RPMI7951 (cell line): ENCODE measurements at places on chromosomes 6 and 20.
A peak's percentile ranks its signal among the peaks of the same experiment; 100 is the strongest.

DNA sequence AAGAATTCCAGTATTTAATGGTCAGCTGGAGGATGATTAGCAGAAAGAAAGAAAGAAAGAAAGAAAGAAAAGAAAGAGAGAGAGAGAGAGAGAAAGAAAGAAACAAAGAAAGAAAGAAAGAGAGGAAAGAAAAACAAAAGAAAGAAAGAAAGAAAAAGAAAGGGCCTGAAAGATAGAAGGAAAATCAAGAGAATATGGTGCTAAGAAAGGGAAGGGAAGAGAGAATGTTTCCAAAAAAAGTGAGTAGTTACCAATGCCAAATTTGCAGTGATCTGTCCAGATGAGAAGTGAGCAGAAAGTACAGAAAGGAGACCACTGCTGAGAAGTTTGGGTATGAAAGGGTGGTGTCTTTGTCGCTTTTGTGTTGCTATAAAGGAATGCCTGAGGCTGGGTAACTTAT lies 26.6 kb downstream of the SLC17A4 start:
- DNase-seq, result no peak

DNA sequence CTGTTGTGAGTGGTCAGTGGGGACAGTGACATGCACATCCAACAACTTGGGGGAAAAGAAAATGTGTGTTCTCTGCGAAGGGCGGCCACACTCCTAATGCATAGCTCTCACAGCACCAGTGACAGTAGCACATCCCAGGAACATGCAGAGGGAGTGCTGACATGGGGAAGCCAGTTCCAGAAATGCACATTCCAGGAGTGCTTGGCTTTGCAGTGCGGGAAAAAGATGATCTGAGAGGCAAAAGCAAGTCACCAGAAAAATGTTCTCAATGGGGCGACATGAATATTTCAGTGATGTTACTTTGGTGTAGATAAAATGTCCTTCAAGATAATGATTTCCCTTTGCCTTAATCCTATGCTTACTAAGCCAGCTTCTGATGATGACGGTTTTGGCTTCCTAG lies 42.9 kb upstream of the PDE10A start:
- DNase-seq, result no peak

DNA sequence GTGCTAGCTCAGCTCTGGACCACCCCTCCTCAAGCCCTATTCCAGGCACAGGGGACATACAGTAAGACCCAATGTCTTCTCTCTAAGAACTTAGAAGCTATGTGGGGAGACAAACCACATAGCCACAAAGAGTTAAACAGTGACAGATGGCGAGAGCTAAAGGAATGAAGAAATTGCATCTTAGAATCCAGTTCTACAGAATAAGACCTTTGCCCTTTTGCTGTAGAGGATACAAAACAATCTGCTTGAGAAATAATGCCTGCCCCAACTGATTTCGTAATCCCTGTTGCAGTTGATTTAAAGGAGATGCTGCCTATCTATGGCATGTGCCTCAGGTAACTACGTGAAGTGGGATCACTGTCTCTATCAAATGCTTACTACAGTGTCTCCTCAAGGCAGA lies 31.2 kb downstream of the TNFRSF21 start:
- peak; percentile 31 for DNase-seq

- no peak for DNase-seq
Observed at GRCh38 chr6:144087789-144088426, 7.5 kb downstream of the SF3B5 start.

- peak; percentile 63 for DNase-seq
Observed at GRCh38 chr20:44651684-44652423, at the start of gene ADA. ADA (minus strand) TSS chr20:44651699; CDS start chr20:44651607, 92 bp downstream.

GRCh38 chr6:4664117-4664626 lies 112.0 kb upstream of the CDYL start:
- DNase-seq, result peak; percentile 64

DNA sequence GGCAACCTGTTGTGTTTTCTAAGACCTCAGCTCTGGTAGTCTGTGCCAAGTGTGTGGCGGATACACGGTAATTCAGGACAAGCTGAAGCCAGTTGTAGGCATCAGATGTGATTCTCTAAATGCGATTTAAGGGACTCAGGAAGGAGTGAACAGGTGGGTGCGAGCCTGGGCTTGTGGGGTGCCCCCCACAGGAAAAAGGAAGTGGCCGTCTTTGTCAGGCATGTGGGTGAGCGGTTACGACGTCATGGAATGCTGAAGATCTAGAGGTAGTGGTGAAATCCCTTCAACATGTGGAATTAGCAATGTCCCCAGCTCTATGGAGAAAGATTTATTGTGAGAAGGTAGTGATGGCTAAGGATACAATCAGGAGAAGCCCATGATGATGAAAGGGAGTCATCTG lies 95.1 kb upstream of the EXOC2 start:
- DNase-seq, result no peak

GRCh38 chr6:150622476-150622875 lies 22.8 kb downstream of the PLEKHG1 start:
- DNase-seq, result no peak

DNA sequence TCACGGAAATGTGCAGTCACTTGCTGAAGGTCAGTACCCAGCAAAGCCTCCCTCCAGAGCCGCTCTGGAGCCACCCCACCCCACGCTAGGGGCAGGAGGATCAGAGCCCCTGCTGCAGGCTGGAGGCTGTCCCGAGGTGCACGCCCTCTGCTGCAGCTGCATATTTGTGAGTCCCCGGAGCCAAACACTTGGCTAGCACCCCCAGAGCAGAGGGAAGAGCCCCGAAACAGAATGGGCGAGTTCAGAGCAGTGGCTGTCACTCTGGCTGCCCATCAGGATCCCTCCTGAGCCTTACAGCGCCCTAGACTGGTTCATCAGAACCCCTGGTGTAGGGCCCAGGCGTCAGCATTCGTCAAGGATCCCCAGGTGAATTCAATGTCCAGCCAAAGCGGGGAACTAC lies 9.5 kb upstream of the TULP1 start:
- DNase-seq, result no peak

DNA sequence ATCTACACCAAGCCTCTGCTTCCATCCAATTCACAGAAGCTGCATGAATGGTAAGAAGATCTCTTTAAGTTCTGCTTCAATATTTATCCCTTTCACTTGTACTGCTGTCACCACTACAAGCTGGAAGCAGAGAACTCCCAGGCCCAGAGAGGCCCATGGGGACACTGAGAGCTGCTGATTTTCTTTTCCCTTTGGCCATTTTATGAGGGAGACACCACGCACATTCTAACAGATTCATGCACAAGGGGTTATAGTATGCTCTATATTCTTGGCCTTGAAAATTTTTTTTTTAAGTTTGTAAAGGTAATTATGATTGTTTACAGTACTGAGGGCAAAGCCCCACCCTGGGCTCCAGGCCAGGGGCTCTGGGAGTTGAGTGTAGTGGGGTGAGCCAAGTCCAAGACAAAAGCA lies 88.4 kb downstream of the MYB start:
- no peak for DNase-seq

DNA sequence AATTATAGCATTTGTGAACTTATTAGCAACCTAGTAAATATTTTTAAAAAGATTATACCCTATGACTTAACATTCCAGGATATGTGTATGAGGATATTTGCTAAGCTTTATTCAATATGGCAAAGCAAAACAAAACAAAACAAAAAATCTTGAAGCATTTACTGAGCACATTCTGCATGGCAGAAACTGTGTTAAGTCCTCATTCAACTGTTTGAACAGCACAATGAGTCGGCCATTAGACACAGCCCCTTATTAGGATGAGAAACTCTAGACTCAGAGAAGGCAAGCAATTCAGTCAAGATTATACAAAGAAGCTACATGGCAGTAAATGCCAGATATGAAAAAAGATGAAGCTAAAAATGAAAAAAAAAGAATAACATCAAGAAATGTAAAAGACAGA lies 70.1 kb upstream of the IYD start:
- no peak for DNase-seq

DNA sequence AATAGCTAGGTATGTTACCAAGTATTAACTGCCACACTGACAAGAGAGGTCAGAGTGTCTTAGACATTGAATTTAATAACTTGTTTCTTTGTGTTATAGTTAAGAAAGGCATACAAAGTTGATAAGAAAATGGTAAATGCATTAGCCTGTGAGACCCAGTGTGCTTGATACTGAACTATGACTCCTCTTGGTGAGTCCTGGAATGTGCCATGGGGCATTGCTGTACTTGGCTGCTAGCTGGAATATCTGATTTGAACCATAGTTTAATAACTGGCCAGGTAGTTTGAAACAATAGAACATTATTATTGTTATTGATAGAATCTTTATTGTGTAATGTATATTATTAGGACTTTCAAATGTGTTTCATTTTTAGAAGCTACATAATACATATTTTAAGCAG lies 70.0 kb downstream of the ZFAND3 start:
- DNase-seq, result no peak

- no peak for DNase-seq
Observed at GRCh38 chr6:56518995-56519767, 123.5 kb downstream of the DST start.

DNA sequence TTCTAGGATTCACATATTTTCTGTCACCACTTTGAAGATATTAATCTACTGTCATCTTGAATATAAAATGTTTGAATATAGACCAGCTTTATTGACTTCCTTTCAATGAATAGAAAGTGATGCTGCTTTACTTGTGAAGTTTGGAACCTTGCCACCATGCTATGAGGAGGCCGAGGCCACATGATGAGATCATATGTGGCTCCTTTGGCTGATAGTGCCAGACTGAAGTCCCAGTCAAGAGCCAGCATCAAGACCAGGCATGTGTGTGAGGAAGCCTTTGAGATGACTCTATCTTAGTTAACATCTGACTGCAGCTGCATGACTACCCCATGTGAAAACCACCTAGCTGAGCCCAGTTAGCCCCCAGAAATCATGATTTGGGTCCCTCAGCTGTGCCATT lies 169.5 kb downstream of the OTOR start:
- no peak for DNase-seq

- DNase-seq, result peak; percentile 48
Observed at GRCh38 chr6:3438190-3439167, 18.4 kb downstream of the SLC22A23 start.

GRCh38 chr6:92762443-92763273 lies 656.7 kb downstream of the EPHA7 start:
- no peak for DNase-seq

- no peak for DNase-seq
Observed at GRCh38 chr6:42460883-42461282, 9.2 kb upstream of the TRERF1 start.

DNA sequence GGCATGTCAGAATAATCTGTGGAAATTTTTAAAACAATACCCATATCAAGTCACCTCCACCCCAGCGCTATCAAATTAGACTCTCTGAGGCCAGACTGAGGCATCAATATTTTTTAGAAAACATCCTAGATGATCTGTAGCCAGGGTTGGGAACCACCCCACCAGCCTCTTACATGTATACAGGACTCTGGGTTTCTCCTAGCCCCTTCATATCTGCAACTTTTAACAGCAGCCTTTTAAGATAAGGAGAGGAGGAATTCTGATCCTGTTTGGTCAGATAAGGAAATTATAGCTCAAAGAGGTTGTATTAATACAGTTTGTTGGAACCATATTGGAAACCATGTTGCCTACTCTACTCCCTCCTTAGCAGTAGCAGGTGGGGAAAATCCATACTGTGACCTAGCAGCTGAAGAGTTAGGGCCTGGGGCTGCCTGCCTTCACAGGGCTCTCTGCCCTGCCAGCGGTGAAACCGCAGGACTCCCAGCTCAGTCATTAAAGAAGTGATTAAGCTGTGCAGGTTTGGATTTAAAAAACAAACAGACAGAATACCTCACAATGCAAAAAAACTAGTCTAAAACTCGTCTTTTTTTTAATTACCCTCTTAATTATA lies 30.0 kb downstream of the BRPF3 start:
- no peak for DNase-seq

DNA sequence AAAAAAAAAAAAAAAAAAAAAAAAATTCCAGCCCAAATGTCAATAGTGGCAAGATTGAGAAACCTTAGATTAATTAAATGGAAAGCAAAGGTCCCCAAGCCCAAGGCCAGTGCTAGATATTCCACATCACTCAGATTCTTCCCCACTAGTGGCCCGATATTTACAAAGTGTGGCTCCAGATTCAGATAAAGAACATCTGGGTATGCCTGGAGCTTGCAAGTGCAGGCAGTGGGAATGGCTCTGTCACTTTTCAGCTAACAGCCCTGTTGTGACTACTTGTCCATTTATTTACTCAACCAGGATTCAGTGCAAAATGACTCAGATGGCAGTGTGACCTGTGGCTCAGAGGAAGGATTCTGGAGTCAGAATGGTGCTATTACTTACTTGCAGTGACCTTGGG lies 8.2 kb upstream of the KCNB1 start:
- DNase-seq, result no peak

DNA sequence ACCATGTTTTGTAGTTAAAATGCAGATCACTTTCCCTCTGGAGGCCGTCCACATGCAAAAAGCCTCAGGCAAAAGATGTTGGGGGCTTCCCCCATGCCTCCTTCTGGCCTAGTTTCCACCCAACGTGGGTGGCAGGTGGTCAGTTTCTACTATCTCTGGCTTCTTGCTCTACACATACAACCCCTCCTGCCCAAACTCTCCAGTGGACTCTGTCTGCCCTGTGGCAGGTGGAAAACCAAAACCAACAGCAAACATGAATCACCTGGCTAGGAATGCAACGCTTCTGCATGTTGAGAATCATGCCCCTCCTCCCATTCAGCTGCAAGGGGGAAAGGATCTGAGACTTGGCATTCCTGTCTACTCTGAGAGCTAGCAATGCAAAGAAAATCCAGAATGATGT lies 94.8 kb downstream of the MBOAT1 start:
- DNase-seq, result no peak
